ENCODE measurements at places on chromosomes 13 and 19.
A peak's percentile ranks its signal among the peaks of the same experiment; 100 is the strongest.

DNA sequence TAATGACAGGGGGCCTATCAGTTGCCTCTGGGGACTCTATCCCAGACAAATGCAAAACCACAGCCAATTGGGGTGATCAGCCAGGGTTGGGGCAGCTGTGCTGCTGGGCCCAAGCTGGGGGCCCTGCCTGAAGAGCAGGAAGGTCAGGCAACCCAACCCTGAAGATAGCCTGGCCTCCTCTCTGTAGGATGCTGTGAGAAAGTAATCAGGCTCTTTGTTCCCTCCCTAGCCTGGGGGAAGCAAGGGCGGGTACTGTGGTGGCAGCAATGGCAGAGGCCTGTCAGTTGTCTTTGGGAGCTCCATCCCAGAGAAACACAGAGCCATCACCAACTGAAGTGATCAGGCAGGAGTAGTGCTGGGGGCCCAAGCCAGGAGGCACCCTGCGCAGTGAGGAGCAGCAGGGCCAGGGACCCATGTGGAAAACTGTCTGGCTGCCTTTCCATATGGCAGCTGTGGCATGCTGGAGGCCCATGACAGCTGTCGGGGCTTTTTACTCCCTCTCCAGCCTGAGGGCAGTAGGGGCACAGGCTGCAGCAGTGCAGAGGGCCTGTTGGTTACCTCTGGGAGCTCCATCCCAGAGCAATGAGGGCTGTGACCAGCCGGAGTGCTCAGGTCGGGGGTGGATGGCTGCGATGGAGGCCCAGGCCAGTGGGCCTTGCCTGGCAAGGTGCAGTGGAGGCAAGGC lies 73.6 kb upstream of the ATP12A start:
- DNase-seq, result no peak

DNA sequence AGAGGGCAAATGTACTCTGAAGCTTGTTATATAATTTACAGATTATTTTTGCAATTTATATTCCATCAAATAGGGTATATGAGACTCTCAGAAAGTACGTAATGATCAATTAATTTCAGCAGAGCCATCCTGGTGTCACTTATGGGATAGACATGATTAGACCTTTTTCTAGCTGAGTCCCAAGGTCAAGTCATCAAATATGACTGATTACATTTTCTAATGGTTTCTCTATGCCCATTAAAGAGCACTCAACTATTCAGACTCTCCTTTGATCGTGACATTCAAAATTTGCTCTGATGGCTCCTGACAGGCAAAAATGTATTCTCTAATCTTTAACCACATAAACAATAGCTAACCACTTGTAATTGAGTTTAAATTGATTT lies 469.2 kb downstream of the COG6 start:
- DNase-seq, result no peak

DNA sequence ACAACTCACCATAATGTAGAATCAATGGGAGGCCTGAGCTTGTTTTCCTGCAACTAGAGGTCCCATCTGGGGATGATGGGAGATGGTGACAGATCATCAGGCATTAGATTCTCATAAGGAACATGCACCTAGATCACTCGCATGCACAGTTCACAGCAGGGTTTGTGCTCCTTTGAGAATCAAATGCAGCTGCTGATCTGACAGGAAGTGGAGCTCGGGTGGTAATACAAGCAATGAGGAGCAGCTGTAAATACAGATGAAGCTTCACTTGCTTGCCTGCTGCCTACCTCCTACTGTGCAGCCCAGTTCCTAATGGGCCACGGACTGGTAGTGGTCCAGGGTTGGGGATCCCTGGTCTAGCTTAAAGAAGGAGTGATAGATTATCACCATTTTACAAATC lies 33.0 kb downstream of the KPNA3 start:
- DNase-seq, result no peak

- DNase-seq, result peak; percentile 16
These were observed 67.8 kb downstream of the SUCLA2 start for GRCh38 chr13:47932950-47933923.

DNA sequence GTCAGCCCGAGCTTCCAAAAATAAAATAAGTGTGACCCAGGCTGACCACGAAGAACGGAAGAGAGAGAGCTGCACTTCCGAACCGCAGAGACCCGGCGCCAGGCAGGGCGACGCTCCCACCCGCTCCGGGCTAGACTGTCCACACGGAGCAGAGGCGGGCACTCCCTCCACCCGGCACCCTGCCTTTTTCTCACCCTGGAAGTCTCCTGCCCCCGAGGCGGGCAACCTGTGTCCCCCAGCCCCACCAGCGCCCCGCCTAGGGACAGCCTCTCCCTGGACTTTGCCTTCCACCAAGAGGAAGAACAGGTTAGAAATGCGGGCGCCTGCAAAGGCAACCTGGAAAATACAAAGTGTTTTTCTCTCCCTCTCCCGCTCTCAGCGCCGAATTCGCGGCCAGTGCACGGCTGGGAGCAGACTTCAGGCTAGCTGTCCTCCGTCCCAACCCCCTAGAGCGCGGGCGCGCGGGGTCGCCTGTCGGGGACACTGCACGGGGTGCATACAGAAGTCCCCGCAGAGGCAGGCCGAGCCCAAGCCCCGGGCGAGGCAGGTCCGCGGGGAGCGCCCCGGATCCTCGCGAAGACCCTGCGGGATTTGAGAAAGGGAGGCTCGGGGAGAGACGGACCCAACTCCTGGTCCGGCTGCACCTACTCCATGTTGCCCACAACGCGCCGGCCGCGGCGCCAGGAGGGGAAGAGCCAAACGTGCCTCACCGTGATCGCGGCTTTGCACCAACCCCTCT lies 845 bp downstream of the SPRY2 start:
- no peak for DNase-seq

DNA sequence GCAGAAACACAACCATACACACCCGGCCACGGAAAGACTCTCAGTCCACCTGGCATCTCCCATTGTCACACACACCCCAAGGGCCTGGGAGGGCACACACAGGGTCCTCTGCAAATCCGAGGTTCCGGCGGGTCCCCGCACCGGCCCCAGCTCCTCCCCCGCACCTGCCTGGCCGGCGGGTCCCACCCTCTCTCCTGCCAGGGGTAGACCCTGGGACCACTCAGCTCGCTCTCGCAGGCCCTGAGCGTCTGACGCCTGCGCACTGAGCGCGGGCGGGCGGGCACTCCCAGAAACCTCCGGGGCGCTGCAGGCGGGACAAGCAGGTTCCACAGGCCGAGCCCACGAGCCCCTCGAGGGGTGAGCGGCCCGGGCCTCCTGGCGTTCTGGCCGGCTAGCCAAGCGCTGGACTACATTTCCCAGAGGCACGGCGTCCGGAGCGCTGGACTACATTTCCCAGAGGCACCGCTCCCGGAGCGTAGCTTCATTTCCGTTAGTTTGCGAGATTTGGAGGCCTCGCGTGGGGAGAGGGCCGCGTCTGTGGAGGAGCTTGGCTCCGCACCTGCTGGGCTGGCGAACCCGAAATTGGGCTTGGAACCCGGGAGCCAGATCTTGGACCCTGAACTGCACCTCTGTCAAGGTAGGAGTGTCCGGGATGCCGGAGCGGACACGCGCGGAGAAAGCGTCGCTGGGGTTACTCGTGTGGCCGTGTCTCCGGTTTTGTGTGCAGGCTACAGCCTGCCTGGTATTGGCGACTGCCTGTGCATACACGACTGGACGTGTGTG lies at the start of gene ZNF420:
Gene ZNF420, plus strand, starts transcription at position 500 of the 783 bp plus-strand sequence. CDS start 10,686 bp downstream, outside the sequence.
- DNase-seq, result peak; percentile 97

GRCh38 chr13:99862244-99862643 lies 109.3 kb downstream of the ZIC5 start:
- DNase-seq, result no peak

- DNase-seq, result no peak
These were observed 78.6 kb upstream of the TM9SF2 start for GRCh38 chr13:99422586-99423220.

DNA sequence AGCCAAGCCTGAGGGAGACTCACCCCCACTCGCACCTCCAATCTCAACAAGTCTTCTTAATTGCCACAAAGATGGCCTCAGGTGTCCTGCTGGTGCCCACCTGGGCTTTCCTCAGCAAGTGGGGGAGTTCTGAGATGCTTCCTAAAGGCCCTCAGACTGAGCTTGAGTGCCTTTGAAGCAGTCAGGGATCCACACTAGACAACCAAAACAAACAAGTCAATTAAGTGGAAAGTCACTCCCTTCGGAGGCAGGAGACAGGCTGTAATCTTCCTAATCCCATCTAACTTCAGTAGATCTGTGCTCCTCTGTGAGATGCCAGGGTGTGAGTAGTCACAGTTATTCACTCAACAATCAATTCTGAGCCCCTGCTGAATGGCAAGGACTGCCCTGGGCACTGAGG lies 68.3 kb upstream of the SERP2 start:
- DNase-seq, result no peak

GRCh38 chr19:21758296-21758695 lies 9.1 kb downstream of the ZNF100 start:
- no peak for DNase-seq

- DNase-seq, result no peak
These were observed 37.3 kb downstream of the SOX1 start for GRCh38 chr13:112103961-112104880.

DNA sequence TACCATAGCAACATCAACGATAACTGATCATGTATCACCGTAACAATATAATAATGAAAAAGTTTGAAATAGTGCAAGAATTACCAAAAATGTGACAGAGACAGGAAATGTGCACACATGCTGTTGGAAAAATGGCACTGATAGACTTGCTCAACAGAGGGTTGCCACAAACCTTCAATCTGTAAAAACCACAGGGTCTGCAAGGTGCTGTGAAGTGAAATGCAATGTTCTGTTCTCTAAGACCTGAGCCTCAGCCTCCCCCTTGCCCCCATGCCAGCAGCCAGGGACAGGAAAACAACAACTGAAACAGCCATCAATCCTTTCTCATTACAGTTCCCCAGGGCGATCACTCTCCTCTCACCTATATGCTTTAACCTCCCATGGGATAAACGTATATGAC lies 88.4 kb downstream of the USP12 start:
- DNase-seq, result no peak

DNA sequence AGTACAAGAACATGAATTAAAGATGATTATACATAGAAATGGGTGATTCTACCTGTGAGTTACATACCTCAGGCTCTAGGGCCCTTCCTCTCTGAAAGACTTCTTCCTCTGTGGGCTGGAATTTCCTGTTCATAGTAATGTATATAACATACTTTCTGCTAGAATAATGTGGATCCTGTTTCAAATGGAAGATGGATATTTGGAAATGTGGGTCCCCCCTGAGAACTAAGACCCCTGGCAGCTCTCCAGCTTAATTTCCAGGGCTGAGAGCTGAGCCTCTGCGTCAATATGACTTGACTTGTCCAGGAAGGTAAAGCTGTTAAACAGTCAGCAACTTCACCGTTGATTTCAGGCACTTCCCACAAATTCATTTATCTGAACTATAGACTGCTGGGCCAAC lies 296.3 kb downstream of the NALCN start:
- DNase-seq, result no peak

- DNase-seq, result no peak
These were observed 24.6 kb upstream of the CLDN10 start for GRCh38 chr13:95527955-95528354.

DNA sequence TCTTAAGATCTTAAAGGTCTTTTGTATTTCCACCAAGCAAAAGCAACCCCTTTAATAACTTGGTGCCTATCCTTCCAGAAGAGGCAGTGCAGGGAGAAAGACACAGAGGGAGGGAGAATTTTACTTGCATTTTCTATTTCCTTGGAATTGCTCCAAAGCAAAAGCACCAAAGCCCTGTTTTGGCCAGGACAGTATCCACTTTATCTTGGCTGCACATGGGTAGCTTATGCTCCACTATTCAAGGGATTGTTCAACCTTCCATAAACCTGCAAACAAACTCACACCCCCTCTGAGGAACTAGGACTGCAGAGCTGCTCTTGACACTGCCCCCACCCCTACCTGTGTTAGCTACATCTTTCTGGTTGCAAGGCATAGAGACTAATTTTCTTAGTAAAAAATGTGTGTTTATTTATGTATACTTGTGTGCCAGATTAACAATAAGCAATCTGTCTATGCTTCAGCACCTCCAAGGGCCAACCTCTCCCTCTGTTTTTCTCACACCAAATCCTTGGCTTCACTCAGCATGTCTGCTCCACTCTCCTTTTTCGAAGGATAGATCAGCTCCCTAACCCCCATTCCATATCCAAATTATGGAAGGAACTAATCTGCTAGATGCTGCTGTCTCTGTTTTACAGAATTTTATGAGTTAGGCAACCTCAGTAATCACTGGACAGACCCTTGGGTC lies 68.1 kb upstream of the KLF12 start:
- no peak for DNase-seq

GRCh38 chr13:41276824-41277223 lies 13.4 kb upstream of the MTRF1 start:
- no peak for DNase-seq

GRCh38 chr13:50677687-50678463 lies 165.6 kb downstream of the DLEU7 start:
- DNase-seq, result no peak

DNA sequence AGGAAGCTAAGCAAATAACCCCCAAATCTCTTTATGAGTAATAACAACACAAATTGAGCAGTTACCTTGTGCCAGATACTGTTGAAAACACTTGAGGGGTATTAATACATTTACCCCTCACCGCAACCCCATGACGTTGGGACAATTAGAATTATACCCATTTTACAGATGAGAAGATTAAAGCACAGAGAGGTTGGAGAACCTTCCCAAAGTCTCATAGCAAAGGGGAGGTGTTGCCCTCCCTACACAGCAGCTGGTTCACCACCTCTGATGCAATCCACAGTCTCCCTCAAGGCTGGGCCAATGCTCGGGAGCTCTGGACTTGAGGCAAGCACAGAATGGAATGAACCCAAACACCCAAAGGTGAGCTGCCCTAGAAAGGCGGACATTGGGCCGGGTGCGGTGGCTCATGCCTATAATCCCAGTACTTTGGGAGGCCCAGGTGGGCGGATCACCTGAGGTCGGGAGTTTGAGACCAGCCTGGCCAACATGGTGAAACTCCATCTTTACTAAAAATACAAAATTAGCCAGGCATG lies 3.9 kb upstream of the CCNE1 start:
- no peak for DNase-seq

GRCh38 chr13:112756967-112757758 lies 67.3 kb downstream of the ATP11A start:
- no peak for DNase-seq

DNA sequence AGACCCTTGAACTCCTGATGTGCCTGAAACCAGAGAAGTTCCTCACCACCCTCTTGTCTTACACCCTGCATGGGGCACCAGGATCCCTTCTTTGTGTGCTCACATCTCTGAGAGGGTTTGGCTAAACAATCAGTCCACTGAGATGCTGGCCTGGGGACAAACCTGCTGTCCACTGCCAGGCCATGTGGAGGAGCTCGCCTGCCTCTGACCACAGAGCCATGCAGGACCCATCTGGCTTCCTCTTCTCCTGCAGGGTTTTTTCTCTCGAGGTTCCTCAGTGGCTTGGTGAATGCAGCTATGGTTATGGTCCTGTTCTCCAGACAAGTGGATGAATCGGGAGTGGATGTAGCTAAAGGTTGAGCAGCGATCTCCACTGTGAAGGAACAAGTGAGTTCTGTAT lies 49.1 kb upstream of the MEDAG start:
- DNase-seq, result no peak

Measured in NCI-H1930 (cell line).